Dorsolateral prefrontal cortex (tissue), 122 donors: ENCODE measurements at places on chromosomes 13 and 19.

GRCh38 chr19:32914879-32915660 lies 45.5 kb upstream of the SLC7A9 start:
- no peak for DNase-seq

DNA sequence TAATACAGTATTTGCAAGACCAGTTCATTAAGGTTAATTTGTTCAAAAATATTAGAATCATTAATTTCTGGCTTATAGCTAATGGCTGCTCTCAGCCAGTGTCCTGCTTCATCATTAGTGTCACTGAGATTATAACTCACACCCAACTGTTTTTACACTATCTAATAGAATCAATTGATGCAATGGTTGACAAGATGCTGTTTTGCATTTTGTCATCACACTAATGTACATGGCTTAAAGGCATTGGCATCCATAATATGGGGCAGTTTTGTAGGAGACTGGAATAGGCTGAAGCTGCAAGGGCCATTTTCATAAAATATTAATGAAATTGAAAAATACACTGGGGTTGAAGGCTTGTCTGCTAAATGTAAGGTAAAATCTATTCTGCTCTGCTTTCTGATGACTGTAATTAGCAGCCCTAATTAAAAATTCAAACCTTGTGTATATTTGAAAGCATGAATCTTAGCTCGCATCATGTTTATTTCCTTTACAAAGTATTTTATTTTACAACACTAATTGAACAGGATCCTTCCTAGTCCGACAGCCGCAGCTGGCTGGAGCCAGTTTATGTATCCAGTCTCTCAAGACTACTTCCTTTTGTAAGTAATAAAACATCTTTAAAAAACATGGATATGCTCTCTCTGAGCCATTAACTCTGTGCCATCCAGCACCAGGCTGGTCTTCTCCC lies 296.7 kb downstream of the POU4F1 start:
- DNase-seq = no peak

GRCh38 chr13:33319859-33320258 lies 34.3 kb upstream of the STARD13 start:
- DNase-seq = no peak

DNA sequence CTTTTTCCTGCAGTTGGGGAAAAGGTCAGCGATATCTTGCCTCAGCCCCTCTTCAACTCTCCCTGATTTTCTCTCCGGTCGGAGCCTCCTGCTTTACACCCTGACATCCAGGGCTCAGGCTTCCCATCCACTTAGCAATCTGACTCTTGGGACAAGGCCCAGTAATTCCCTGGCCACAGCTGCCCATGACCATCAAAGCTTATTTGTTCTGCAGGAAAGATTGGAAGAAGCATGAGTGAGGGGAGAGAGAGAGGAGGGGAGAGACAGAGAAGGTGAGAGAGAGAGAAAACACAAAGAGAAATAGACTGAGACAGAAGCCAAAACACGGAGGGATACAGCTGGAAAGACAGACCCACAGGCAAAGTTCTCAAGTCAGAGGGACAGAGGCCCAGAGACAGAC lies 13.7 kb downstream of the SYT3 start:
- no peak for DNase-seq

DNA sequence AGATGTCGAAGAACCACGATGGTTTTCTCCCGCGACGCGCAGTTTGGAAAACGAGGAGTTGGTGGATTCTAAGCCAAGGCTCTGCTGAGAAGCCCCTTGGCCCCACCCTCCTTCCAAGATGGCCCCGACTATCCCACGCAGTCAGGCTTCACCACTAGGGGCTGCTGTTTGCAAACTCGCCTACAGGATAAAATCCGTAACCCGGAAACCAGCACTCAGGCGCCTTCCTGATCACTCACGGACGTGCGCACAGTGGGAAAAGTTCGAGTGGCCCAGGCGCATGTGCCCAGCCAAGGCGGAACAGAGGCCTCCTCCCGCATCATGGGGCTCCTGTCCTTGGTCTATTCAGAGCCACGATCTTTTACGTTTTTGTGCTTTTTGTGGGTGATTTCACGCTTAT lies 19.2 kb upstream of the UQCR11 start:
- peak; percentile 59 for DNase-seq

- no peak for DNase-seq
Observed at GRCh38 chr19:54654447-54655321, 8.1 kb upstream of the LILRB4 start.

DNA sequence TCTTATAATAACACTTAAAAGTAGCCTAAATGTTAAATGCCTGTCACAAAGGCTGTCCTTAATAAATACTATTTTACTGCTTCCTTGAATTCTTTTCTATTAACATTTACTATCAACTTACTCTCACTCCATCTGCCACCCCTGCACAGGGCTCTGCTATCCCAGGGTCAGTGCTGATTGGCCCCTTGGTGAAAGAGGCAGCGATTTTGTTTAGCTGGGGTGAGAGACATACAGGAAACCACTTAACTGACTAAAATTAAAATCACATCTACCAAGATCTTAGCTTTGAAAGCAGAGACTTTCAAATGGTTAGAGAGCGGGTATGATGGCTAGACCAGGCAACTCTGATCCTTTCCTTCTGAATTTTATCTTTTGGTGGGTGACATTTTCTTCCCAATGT lies 149.9 kb upstream of the HTR2A start:
- no peak for DNase-seq

- no peak for DNase-seq
Observed at GRCh38 chr19:13269348-13269747, 119.1 kb downstream of the IER2 start.

GRCh38 chr19:45947926-45948325 lies 25.7 kb downstream of the NOVA2 start:
- DNase-seq = no peak

GRCh38 chr19:2142173-2142829 lies 9.1 kb downstream of the AP3D1 start:
- no peak for DNase-seq

DNA sequence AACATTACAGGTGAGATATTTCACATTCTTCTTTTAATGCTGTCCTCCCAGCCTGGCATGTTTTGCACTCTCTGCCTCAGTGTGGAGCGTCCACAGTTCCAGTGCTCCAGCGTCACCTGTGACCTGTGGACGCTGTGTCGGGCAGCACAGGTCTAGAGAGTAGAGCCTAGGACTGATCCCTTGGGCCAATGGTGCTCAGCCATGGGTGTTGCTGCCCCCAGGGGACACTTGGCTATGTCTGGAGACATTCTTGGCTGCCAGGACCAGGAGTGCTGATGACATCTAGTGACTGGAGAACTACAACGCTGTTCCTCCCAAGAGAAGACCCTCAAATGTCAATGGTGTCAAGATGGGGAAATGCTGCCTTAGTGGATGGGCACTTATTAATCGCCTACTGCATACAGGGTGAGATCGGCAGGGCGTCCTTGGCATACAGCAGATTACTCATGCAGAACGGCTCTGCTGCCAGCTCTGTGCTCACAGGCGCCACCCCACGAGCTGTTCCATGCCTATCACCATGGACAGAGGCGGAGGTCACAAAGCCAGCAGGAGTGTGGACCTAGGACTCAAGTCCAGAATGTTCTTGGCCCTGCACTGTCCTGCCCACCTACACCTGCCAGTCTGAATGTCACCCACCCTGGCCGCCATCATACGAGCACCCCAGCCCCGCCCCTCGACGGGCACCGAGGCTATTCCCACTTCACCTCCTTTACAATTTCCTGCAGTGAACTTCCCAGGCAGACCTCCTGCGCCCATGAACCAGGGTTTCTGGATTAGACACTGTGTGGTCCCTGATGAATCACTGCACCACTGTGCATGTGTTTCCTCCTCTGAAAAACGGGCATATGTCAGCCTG lies 13.9 kb upstream of the MADCAM1 start:
- DNase-seq = no peak

- DNase-seq = no peak
Observed at GRCh38 chr19:38559428-38560401, 58.0 kb downstream of the MAP4K1 start.

DNA sequence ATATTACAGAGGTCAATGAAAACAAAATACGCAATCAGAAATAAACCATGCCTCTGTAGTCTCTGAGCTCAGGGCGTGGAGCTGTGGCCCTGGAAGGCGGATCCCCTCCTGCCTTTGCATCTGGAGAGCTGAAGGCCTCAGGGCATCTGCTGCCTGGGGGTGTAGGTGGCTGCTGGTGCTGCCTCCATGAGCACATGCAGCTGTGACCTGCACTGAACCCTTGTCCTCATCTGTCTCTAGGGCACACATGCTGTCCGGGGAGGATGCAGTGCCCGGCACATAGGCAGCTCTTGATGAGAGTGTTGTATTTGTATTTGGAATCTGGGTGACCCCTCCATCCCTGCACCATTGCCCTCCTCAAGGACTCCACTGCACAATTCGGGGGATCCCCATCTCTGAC lies 185.7 kb downstream of the TEX29 start:
- DNase-seq = no peak

DNA sequence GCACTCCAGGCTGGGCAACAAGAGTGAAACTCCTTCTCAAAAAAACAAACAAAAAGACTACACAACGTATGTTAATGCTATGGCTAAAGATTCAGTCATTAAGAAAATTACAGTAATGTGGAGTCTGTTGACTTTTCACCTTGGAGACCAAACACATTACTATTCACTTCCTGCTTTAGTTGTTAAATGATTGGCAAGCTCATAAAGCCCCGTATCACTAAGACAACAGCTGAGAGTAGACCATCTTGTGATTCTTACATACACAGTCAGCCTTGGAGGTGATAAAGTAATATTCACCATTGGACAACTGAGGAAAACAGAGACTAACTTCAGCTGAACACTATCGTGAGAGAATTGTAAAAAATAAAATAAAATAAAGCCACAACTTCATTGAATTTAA lies 86.5 kb downstream of the KCTD12 start:
- no peak for DNase-seq

DNA sequence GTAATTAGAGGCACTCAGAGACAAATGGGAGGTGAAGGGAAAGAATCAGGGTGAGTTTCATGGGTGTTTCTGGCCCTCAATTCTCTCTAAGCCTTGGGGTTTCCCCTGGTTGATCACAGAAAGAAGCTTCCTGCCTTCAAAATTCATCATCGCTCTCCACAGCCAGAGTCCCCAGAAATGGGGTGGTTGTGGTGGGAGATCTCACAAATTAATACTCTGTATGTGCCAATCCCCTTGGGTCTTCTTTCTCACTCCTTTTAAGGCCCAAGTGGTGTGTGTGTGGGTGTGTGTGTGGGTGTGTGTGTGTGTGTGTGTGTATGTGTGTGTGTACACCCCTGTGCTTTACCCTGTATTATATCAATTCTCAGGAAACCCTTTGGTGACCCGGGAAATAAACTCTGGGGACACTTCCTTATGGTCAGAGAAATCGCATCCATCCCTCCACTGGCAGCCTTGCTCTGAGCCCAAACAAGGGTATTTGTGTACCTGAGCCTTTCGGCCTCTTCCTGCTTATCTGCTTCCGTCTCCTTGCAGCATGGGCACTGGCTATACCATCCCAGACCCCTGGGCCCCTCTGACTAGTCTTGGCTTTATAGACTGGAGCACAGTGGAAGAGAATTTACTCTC lies 2.8 kb upstream of the FCGBP start:
- no peak for DNase-seq

- DNase-seq = no peak
Observed at GRCh38 chr13:27372896-27373295, 51.5 kb upstream of the GTF3A start.

DNA sequence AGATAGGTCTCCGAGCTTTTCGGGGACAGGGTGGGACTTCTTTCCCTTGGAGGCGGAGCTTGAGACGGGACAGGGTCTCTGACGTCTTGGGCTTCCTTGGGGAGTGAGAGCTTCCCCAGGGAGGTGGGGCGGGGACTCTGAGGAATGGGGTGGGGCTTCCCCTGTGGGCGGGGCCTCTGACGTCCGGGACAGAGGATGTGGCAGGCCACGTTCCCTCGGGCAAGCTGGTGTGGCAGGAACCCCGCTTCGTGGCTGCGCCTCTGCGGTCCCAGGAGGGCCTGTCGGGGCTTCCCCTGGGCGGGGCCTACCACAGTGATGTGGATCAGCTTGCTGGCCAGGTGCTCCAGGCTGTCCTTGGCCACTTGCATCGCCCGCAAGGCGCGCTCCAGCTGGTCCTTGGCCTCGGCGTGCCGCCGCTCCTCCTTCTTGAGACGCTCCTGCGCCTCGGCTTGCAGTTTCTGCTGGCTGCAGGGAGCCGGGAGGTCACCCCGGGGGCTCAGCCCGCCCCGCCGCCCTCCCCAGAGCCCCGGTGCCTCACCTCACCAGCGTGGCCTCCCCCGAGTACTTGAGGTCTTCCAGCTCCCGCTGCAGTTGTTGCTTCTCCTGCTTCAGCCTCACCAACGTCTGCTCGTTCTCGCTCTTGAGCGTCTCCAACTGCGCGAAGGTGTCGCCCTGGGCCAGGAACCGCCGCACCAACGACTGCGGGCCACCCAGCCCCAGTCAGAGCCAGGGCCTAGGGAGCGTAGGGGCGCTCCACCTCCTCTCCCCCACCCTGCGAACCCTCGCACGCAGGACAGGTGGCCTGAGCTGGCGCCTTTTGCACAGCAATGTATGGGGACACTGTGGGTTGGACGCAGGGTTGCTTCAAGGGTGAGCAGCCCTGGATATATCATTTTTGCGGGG lies 3.3 kb upstream of the RGL3 start:
- DNase-seq = peak; percentile 50

- no peak for DNase-seq
Observed at GRCh38 chr19:48714759-48715675, 4.5 kb downstream of the MAMSTR start.

GRCh38 chr19:55647732-55648584 lies at the start of gene CCDC106:
Gene CCDC106 (plus strand): TSS chr19:55648212. CDS start chr19:55649047, 835 bp downstream.
- DNase-seq = peak; percentile 80

DNA sequence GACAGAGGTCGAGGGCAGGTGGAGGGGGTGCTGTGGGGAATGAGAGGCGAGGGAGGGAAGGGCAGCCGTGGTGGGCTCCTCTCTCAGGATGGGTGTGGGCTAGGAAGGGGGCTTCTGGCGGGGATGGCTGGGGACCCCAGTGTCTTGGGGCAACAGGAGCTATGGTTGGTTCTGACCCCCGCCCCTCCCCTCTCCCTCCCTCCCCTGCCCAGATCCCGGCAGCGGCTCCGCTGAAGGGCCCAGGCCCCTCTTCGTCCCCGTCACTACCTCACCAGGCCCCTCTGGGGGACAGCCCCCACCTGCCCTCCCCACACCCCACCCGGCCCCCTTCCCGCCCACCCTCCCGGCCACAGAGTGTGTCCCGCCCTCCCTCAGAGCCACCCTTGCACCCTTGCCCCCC lies 19.3 kb upstream of the EHD2 start:
- no peak for DNase-seq

DNA sequence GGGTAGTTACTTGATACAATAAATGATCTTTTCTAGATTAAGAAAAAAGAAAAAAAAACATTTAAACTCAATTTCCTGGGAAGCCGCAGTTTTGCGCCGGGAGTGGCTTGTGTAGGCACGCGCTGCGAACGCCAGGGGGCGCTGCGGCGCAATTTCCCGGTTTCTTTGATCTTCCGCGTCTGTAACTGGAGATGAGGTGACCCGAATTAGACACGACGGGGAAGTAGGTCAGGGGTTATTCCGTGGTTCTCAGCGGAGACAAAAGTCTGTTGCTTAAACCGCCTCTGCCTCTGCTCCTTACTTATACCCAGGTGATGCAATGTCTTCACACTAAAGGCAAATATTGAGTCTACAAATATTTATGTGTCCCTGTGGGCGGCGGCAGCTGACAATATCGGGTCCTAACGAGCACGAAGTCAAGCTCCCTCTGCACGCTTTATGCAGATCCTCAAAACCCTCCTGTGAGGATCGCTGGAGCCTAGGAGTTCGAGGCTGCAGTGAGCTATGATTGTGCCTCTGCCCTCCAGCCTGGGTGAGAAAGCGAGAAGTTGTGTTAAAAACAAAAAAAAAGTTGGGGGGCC lies 15.2 kb downstream of the STXBP2 start:
- DNase-seq = peak; percentile 71
